Thoracic aorta endothelial cell (primary cell): ENCODE measurements at places on chromosomes 5 and 9. TPM values are rescaled to one million over a fixed set of nuclear protein-coding genes. Genes with fewer than 3 reads are reported as not detected.

Gene PCDHGB1
- 0.50 and 0.66 TPM in 2 replicates for total RNA-seq

Gene OTP
- not detected in 2 replicates for total RNA-seq

Gene FOXD1
- 0.13 TPM in 1 of 2 replicates, not detected in the other for total RNA-seq

Gene ORM2
- total RNA-seq = not detected in 2 replicates

Gene ANKRD31
- total RNA-seq = under 0.01 and 0.07 TPM in 2 replicates

Gene DOCK2
- under 0.01 and 0.07 TPM in 2 replicates for total RNA-seq

Gene STK10
- 49.2 and 57.3 TPM in 2 replicates for total RNA-seq

Gene OMD
- total RNA-seq = not detected in 2 replicates

Gene PFN3
- not detected in 2 replicates for total RNA-seq

Gene CA9
- total RNA-seq = 0.14 TPM in 1 of 2 replicates, not detected in the other

Gene GPX8
- total RNA-seq = 101 and 118 TPM in 2 replicates

Gene IFNB1
- total RNA-seq = not detected in 2 replicates

Gene RABEPK
- total RNA-seq = 21.3 and 25.2 TPM in 2 replicates

Gene CDHR2
- not detected in 2 replicates for total RNA-seq

Gene MYMK
- total RNA-seq = not detected in 2 replicates

Gene GBGT1
- total RNA-seq = 12.5 and 14.1 TPM in 2 replicates

Gene BTNL3
- not detected in 2 replicates for total RNA-seq

Gene MXD3
- total RNA-seq = 14.4 and 22.3 TPM in 2 replicates

Gene FAM78A
- total RNA-seq = 4.7 and 5.7 TPM in 2 replicates

Gene LOX
- 59.9 and 62.9 TPM in 2 replicates for total RNA-seq

Gene COL5A1
- total RNA-seq = 51.0 and 109 TPM in 2 replicates

Gene SHLD3
- 6.2 and 8.0 TPM in 2 replicates for total RNA-seq

Gene GRXCR2
- not detected in 2 replicates for total RNA-seq

Gene CAAP1
- 24.3 and 24.7 TPM in 2 replicates for total RNA-seq

Gene PLEKHG4B
- under 0.01 TPM in 2 replicates for total RNA-seq

Gene SNAPC3
- 62.1 and 62.4 TPM in 2 replicates for total RNA-seq

Gene S1PR3
- total RNA-seq = 22.7 and 25.9 TPM in 2 replicates

Gene ALDH1B1
- total RNA-seq = 26.2 and 34.5 TPM in 2 replicates

Gene PRR16
- 0.29 and 0.66 TPM in 2 replicates for total RNA-seq

Gene SLC6A18
- not detected in 2 replicates for total RNA-seq

Gene PCDHB10
- 0.22 and 0.66 TPM in 2 replicates for total RNA-seq

Gene DPH7
- total RNA-seq = 22.8 and 23.9 TPM in 2 replicates

Gene PHYHD1
- total RNA-seq = 0.79 and 1.3 TPM in 2 replicates

Gene SPINK1
- total RNA-seq = not detected in 2 replicates

Gene SH3TC2
- total RNA-seq = 8.8 and 9.0 TPM in 2 replicates

Gene HSPB3
- total RNA-seq = not detected in 2 replicates

Gene ACTBL2
- total RNA-seq = not detected in 2 replicates

Gene OSMR
- total RNA-seq = 23.7 and 59.1 TPM in 2 replicates

Gene TDRD7
- total RNA-seq = 17.1 and 18.2 TPM in 2 replicates

Gene BASP1
- 82.9 and 92.2 TPM in 2 replicates for total RNA-seq

Gene TMOD1
- 0.27 and 1.2 TPM in 2 replicates for total RNA-seq

Gene MYO10
- 131 and 155 TPM in 2 replicates for total RNA-seq

Gene CCDC112
- 13.1 and 18.6 TPM in 2 replicates for total RNA-seq

Gene RASEF
- under 0.01 and 0.07 TPM in 2 replicates for total RNA-seq

Gene QRFP
- total RNA-seq = not detected in 2 replicates

Gene EPB41L4B
- total RNA-seq = 1.2 and 1.7 TPM in 2 replicates

Gene WNT8A
- not detected in 2 replicates for total RNA-seq

Gene ZNG1A
- 52.7 and 55.5 TPM in 2 replicates for total RNA-seq

Gene GRM6
- not detected in 2 replicates for total RNA-seq

Gene FBLL1
- total RNA-seq = 0.07 and 0.27 TPM in 2 replicates

Gene ADAM19
- total RNA-seq = 19.8 and 20.5 TPM in 2 replicates
